ENCODE measurements at places on chromosomes 6 and 20. TPM values are rescaled to one million over a fixed set of nuclear protein-coding genes. Genes with fewer than 3 reads are reported as not detected.

Gene DLK2
- total RNA-seq = 7.0 TPM

Gene RIPPLY2
- not detected for total RNA-seq

Gene DDX39B
- total RNA-seq = 336 TPM

Gene NNAT
- total RNA-seq = not detected

Gene SIM1
- total RNA-seq = not detected

Gene PACSIN1
- 0.05 TPM for total RNA-seq

Gene VGLL2
- total RNA-seq = not detected

Data from A549 treated with Mapracorat at 1 μM for 4 hours (cell line).